Stimulated activated CD8-positive, alpha-beta memory T cell treated with anti-CD3 and anti-CD28 coated beads, Interleukin-2, amount 100 ng/mL, for 48 hours (primary cell): ENCODE measurements at places on chromosomes 4 and X.

DNA sequence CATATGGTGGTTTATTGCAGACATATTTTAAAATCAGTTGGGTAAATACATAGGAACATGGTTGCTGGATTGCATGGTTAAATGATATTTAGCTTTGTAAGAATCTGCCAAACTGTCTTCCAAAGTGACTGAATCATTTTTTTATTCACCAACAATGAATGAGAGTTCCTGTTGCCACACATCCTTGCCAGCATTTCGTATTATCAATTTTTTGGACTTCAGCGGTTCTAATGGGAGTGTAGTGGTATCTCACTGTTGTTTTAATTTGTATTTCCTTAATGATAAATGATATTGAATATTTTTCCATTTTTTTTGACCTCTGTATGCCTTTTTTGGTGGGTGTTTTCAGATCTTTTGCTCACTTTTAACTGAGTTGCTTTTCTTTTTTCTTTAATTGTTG, 1.4 kb upstream of the MTHFD2L start:
- DNase-seq, result no peak

GRCh38 chr4:155578219-155578618, 88.4 kb upstream of the GUCY1A1 start:
- DNase-seq, result no peak

DNA sequence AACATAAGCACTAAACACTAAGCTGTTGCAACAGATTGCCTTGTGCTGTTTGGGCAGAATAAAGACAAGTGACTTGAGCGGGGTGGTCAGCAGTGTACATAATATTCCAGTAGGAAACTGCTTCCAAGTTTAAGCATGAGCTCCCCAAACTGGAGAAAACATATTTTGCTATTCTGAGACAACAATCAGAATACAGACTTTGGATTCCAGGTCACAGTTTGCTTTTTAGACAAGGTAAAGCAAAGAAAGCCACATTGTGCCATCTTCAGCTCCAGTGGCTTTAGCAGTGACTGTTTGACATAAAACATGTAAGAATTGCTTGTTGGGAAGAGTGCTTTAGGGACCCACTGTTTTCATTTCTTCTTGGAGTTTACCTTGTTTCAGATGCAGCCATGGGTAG, 136.0 kb downstream of the FNIP2 start:
- DNase-seq, result no peak

DNA sequence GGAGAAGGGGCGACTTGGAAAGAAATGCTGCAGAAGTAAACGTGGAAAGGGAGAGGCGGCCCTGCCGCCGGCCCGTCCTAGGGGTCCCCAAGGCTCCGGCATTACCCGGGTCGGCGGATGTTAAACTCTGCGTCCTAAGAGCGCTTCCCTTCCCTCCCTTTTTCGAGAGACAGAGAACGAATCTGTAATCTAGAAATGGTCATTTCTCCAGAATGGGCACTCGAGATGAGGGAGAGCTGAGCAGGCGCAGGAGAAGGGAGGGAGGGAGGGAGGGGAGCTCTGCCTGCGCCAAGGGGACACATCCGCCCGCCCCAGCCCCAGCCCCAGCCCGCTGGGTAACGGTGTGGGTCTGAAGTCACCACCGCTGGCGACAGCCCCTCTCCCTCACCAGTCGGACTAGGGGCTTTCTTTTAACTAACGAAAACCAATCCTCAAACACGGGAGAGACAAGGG, 1.7 kb downstream of the HCFC1 start:
- DNase-seq, result no peak

GRCh38 chr4:138804711-138805110, 210.9 kb upstream of the NOCT start:
- no peak for DNase-seq

DNA sequence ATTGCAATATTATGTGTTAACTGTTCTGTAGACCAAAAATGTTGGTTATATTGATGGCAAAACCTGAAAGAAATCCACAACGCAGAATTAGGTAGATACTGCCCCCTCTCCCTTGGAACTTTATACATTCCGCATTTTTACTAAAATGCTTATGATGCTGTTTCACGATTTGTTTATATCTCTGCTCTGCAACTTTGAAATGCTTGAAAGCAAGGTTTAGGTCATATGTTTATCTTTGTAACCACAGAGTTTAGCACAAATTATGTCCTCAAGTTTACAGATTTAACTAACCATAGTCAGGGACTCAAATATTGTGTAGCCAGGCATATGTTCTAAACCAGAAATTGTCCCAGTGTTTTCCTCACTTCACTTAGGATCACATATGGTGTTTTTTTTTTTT, 66.1 kb upstream of the H2AZ1 start:
- DNase-seq, result no peak

GRCh38 chr4:2258091-2259035, 3.5 kb downstream of the MXD4 start:
- no peak for DNase-seq

- DNase-seq, result no peak
These were observed 379.7 kb upstream of the FAT1 start for GRCh38 chr4:187103351-187103750.
